Right cardiac atrium (tissue), 5 donors: ENCODE measurements at places on chromosomes 12 and 14. TPM values are rescaled to one million over a fixed set of nuclear protein-coding genes. Genes with fewer than 3 reads are reported as not detected.
A peak's percentile ranks its signal among the peaks of the same experiment; 100 is the strongest.

GRCh38 chr12:106594447-106594846 is 11.6 kb downstream of the RFX4 start:
- DNase-seq: peak; percentile 42

GRCh38 chr12:65081496-65081895 is 39.6 kb downstream of the WIF1 start:
- DNase-seq: no peak

- no peak for DNase-seq
Measured at GRCh38 chr12:10361622-10362021, 28.2 kb downstream of the KLRK1 start.

DNA sequence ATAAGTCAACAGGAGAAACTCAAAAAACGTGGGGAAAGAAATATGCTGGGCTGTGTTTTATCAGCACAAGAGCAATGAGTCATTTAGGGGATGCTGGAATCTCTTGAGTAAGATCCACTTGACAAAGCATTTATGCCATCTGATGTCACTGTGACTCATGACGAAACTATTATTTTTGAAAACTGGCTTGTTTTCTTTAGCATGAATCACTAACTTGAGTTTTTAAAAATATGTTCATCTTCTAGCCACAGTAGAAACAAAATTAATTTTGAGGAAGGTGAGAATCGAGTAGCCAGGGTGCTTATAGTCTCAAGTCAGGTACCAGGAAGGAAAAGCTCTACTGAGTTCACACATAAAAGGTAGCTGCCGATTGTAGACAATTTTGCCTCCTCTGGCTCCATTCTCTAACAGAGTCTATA is 456.2 kb upstream of the MGAT4C start:
- no peak for DNase-seq

DNA sequence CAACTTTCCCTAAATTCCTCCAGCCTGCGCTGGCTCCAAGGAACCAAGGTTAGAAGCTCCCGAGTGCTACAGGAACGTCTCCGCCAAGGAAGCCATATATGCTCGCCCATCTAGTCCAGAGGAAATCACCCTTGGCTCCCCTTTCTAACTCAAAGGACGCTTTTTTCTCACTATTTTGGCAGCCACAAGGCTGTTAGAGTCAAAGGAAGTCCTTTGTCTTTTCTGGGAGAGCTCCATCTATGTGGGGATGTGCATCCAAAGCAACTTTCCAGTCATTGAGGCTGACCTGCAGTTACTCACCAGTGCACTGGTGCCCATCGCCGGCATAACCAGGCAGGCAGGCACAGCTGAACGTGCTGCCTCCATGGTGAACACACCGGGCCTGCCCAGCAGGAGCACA is 37.6 kb downstream of the RTRAF start:
- no peak for DNase-seq

DNA sequence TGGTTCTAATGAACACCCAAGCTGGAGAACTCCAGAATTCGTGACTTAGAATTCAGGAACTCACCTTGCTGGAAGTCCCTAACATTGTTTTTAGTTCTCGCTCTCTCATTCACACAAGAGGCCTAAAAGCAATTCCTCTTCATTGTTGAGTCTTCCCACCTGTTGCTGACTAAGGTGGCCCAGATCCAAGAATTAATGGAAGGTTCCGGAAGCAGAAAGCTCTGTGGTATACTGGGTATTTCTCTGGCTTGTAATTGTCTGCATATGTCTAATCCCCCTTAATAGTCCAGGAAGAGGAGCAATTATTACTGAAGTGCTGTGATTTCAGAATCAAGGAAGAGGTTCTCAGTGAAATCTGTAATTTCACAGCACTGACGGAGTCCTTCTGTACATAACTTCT is 31.4 kb downstream of the TMEM233 start:
- no peak for DNase-seq

DNA sequence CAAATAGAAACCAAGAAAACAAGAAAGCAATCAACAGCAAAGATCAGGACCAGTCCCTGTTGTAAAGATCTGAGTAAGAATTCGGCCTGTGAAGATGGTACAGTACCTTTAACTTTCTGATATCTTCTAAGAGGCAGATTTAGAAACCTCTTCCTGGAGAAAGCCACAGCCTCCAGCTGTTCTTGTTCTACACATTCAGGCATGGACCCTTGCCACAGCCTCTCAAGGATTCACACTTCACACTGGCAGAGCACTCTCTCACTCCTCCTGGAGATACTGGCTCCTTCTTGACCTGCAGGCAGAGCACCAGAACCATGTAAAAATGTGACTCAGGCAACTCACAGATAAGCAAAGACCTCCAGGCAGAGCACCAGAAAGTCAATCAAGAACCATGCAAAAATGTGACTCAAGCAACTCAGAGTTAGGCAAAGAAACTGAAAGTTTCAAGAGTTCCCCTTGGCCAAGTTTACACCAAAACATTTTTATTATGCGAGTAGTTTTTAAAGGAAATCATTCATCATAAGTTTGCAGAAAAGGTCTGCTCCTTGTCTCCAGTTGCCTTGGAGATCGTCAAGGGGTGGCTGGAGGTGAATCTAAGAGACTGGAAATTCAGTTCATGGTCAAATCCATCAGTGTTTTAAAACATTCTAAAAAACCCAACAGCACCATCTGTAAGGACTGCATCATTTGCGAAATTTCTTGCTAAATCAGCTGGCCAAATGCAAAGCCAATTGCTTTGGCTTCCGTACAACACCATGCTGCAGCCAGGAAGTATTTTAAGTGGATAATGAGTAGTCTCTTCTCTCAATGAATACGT is 119.3 kb upstream of the MDM1 start:
- DNase-seq: peak; percentile 69

DNA sequence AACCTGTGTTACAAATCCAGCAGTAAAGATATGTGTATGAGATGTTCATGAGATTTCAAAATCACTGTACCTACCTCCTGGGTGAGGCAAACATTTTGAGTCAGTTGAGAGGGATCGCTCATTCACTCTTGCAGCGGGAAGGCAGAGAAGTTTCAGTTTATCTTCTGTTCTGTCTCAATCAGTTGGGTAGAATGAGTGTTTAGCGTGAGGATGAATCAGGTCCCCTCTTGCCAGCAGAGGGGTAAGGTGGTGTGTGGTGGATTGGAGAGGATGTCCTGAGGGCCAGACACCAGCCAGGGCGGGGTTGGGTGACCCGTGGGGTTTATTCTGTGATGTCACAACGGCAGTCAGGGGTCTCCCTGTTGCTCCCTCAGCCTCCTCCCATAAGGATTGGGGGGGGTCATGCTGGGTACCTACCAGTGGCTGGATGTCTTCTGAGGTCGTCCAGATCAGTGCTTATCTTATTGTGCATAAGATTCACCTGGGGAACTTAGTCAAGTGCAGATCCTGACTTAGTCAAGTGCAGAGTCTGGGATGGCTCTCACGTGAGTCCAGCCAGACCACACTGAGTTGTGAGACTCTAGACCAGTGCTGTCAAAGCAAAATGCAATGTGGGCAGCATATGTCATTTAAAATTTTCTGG is at the start of gene GSG1:
Gene GSG1, minus strand, starts transcription at position 277 of the 643 bp plus-strand sequence. Its CDS starts 155 bp downstream, at position 122.
- no peak for DNase-seq

- DNase-seq: peak; percentile 68
Measured at GRCh38 chr12:67456431-67456901, 187.3 kb downstream of the CAND1 start.

GRCh38 chr12:122596838-122597237 is 69.8 kb downstream of the KNTC1 start:
- DNase-seq: no peak

DNA sequence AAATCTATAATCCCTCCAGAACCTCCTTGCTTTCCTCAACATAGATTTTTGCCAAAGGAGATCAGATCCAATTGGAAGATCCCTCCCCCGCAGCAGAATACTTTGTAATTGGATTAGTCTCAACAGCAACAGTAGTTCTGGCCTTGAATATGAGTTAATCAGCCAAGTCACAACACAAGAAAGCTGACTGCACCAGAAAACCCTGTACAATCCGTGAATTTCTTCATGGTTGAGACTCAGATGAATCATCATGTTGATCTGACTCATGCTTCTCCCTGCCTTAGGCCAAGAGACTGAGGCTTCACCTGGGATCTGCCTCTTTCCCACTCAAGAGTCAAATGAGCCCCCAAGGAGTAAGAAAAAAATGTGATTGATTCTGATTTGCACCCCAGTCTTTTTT is 3.0 kb upstream of the METTL17 start:
- no peak for DNase-seq

- DNase-seq: no peak
Measured at GRCh38 chr12:11651785-11652184, 2.3 kb downstream of the ETV6 start.

Gene MYF6
- polyA plus RNA-seq: 0.11 TPM

Gene LRIG3
- 3.0 TPM for polyA plus RNA-seq

Gene GPR68
- 0.25 TPM for polyA plus RNA-seq

Gene PLEKHG7
- polyA plus RNA-seq: not detected

Gene BICDL1
- polyA plus RNA-seq: 0.11 TPM

Gene CLEC4C
- polyA plus RNA-seq: not detected

Gene GPR84
- 0.20 TPM for polyA plus RNA-seq

Gene ACTR10
- 130 TPM for polyA plus RNA-seq

Gene DLGAP5
- polyA plus RNA-seq: 0.02 TPM

Gene KCNMB4
- 3.6 TPM for polyA plus RNA-seq
